ENCODE measurements at places on chromosomes 7 and 10. TPM values are rescaled to one million over a fixed set of nuclear protein-coding genes. Genes with fewer than 3 reads are reported as not detected.

DNA sequence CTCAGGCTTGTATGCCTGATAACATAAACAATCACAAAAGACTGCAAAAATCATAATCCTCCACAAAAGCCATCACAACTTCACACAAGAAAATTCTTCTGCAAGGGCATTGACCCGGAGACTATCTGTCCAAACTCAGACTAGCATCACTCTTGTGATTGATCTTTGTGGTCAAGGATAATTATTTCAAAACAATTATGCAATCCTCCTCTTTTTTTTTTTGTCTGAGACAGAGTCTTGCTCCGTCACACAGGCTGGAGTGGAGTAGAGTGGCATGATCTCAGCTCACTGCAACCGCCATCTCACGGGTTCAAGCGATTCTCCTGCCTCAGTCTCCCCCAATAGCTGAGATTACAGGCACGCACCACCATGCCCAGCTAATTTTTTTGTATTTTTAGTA lies 22.2 kb downstream of the CDNF start:
- peaks cover 16% of the 10 kb centered on the region for H3K4me1 ChIP-seq
- H3K36me3 ChIP-seq: no peaks in the 10 kb centered on the region
- peak; percentile 7 for DNase-seq
- no peak overlapping the region for H3K4me3 ChIP-seq
- H3K27ac ChIP-seq: no peak overlapping the region

CDK14 gene
- 0.20 TPM for total RNA-seq

DNA sequence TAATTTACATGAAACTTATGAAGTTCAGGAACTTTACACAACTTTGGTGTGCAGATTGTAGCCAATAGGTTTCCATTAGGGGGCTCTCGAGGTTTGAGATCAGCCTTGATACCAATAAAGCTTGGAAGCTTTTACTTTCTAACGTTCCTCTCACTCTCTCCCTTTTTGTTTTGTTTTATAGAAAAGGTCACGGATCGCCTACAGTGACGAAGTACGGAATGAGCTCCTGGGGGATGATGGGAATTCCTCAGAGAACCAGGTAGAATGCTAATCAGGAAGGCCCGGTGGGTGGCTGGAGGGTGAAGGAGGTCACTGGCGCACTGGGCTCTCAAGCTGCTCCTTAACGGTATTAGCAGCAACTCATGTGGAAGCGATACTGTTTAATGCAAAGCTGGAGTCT lies 79.9 kb downstream of the VTI1A start:
- H3K27me3 ChIP-seq: peaks cover 4% of the 10 kb centered on the region
- no peak overlapping the region for H3K4me3 ChIP-seq
- H3K4me1 ChIP-seq: peaks cover 38% of the 10 kb centered on the region
- no peak overlapping the region for H3K27ac ChIP-seq

- H3K27ac ChIP-seq: no peak overlapping the region
- peaks cover 19% of the 10 kb centered on the region for H3K4me1 ChIP-seq
- no peak overlapping the region for H3K4me3 ChIP-seq
- DNase-seq: no peak
- peaks cover 6% of the 10 kb centered on the region for H3K27me3 ChIP-seq
These were observed 19.4 kb upstream of the RALA start for GRCh38 chr7:39603924-39604323.

GRCh38 chr10:114166043-114166442 lies 8.0 kb downstream of the CCDC186 start:
- H3K36me3 ChIP-seq: peaks cover 55% of the 10 kb centered on the region
- peaks cover 24% of the 10 kb centered on the region for H3K4me1 ChIP-seq
- H3K27ac ChIP-seq: no peak overlapping the region
- DNase-seq: no peak
- no peaks in the 10 kb centered on the region for H3K27me3 ChIP-seq

RAMP3 gene
- total RNA-seq: not detected

PDK4 gene
- total RNA-seq: not detected
